ENCODE measurements at places on chromosomes 2 and 18. TPM values are rescaled to one million over a fixed set of nuclear protein-coding genes. Genes with fewer than 3 reads are reported as not detected.

The ZSWIM2 gene
- not detected for polyA plus RNA-seq

The ST8SIA5 gene
- polyA plus RNA-seq = 3.8 TPM

The GAL3ST2 gene
- not detected for polyA plus RNA-seq

The TFCP2L1 gene
- 0.10 TPM for polyA plus RNA-seq

The EVA1A gene
- 1.4 TPM for polyA plus RNA-seq

The SERPINB13 gene
- polyA plus RNA-seq = not detected

The SULT1C4 gene
- polyA plus RNA-seq = 0.95 TPM

The MARCO gene
- 0.19 TPM for polyA plus RNA-seq

The SLC16A14 gene
- polyA plus RNA-seq = 0.89 TPM

The TMEM87B gene
- polyA plus RNA-seq = 6.1 TPM

The DHRS9 gene
- polyA plus RNA-seq = 30.9 TPM

The EN1 gene
- polyA plus RNA-seq = not detected

The SERPINB2 gene
- polyA plus RNA-seq = not detected

The SNED1 gene
- 4.2 TPM for polyA plus RNA-seq

The ACMSD gene
- not detected for polyA plus RNA-seq

The BAZ2B gene
- 15.3 TPM for polyA plus RNA-seq
